Activated T-helper 2 cell treated with anti-CD3 and anti-CD28 coated beads, Interferon-gamma antibody, Interleukin-2, Interleukin-4, amounts not matched to agents 10 μg/mL and 5 μg/mL and 100 μg/mL, durations not matched to agents 14 hours and 24 hours and 36 hours (primary cell): ENCODE measurements at places on chromosomes 3 and 15. TPM values are rescaled to one million over a fixed set of nuclear protein-coding genes. Genes with fewer than 3 reads are reported as not detected.

Gene STAC
- not detected in 2 replicates for total RNA-seq

Gene CADPS
- total RNA-seq, result not detected in 2 replicates

Gene TUSC7
- not detected in 2 replicates for total RNA-seq

Gene FBXL22
- 0.71 and 0.78 TPM in 2 replicates for total RNA-seq

Gene HCN4
- total RNA-seq, result 0.02 TPM in 2 replicates

Gene PLSCR4
- not detected in 2 replicates for total RNA-seq

Gene SCN5A
- total RNA-seq, result not detected in 2 replicates

Gene GOLGA6L4
- total RNA-seq, result 1.8 and 2.1 TPM in 2 replicates

Gene LRTM1
- not detected in 2 replicates for total RNA-seq

Gene NLGN1
- not detected in 2 replicates for total RNA-seq

Gene GHRL
- 0.98 and 2.1 TPM in 2 replicates for total RNA-seq

Gene MESP2
- total RNA-seq, result 0.39 and 0.41 TPM in 2 replicates

Gene LEKR1
- total RNA-seq, result 0.30 and 0.52 TPM in 2 replicates

Gene DPH6
- total RNA-seq, result 11.2 and 13.2 TPM in 2 replicates

Gene STAG1
- 42.3 and 44.9 TPM in 2 replicates for total RNA-seq

Gene ECE2
- not detected in 2 replicates for total RNA-seq

Gene SV2B
- 0.02 TPM in 2 replicates for total RNA-seq

Gene PLA2G4E
- not detected in 2 replicates for total RNA-seq
